ENCODE measurements at places on chromosomes 5 and 9.

GRCh38 chr9:93818827-93819472 lies 136.2 kb downstream of the BARX1 start:
- DNase-seq: no peak

GRCh38 chr5:142984011-142984410 lies 213.8 kb downstream of the ARHGAP26 start:
- no peak for DNase-seq

DNA sequence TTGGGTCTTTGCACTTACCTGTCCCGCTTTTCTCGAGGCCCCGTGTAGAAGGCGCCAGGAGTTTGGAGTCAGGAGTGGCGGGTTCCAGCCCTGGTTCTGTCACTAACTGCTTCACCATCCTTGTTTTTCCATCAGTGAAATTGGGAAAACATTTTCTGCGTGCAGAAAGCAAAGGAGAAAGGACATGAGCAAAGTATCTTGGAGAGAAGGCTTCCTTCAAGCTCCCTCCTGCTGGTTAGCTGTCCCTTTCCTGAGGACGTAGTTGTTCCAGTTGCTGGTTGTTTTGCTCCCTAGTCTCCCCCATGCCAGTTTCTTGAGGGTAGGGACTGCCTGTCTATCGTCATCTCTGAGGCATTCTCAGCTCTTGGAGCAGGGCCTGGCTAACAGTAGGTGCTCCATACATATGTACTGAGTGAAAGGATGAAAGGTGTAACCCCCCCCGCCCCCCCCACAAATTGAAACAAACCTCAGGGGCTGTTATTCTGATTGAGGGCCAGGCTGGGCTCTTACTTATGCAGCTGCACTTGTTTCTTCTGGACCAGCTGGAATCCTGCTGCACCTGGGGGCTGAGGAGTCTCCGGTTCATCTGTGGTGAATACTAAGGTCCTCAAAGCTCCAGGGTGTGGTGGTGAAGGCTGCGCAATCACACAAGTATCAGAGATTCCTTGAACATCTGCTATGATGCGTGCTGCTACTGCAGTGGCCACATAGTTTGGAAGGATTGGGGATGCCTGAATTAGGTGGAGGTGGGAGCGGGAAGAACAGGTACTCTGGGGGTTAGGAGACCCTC lies 1.0 kb downstream of the SMIM3 start:
- no peak for DNase-seq

DNA sequence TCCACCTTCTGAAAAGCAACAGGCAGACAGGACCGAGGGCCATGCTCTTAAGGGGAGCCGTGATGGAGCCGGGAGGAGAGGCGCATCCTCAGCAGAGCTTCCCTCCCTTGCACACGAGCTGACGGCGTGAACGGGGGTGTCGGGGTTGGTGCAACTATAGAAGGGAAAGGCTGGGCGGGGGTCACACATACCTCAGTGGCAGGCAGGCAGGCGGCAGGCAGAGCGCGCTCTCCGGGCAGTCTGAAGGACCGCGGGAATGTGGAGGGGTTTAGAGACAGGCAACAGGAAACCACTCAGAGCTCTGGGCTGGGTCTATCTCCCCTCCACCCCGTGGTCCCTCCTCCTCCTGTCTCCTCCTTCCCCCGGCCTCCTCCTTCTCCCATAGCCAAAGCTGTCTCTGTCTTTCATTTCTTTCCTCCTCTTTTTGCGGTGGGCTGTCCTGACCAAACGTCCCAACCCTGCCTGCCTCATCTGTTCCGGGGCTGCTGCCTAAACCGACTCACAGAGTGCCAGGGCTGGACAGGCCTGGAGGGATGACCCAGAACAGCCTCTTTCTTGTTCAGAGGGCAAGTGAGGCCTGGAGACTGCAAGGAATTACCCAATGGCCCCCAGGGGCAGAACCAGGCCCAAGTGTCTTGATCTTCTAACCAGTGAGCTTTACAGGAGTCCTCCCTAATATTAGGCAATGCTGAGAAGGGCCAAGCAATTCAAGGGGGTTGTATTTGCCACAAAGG lies at the start of gene SPARC:
SPARC (minus strand) TSS at position 242 of the 734 bp plus-strand sequence. CDS start 10,727 bp downstream, outside the sequence.
- DNase-seq: no peak

- DNase-seq: no peak
Observed at GRCh38 chr9:10793306-10793705, 180.5 kb upstream of the PTPRD start.

- DNase-seq: no peak
Observed at GRCh38 chr9:91978740-91979414, 28.8 kb upstream of the ROR2 start.

DNA sequence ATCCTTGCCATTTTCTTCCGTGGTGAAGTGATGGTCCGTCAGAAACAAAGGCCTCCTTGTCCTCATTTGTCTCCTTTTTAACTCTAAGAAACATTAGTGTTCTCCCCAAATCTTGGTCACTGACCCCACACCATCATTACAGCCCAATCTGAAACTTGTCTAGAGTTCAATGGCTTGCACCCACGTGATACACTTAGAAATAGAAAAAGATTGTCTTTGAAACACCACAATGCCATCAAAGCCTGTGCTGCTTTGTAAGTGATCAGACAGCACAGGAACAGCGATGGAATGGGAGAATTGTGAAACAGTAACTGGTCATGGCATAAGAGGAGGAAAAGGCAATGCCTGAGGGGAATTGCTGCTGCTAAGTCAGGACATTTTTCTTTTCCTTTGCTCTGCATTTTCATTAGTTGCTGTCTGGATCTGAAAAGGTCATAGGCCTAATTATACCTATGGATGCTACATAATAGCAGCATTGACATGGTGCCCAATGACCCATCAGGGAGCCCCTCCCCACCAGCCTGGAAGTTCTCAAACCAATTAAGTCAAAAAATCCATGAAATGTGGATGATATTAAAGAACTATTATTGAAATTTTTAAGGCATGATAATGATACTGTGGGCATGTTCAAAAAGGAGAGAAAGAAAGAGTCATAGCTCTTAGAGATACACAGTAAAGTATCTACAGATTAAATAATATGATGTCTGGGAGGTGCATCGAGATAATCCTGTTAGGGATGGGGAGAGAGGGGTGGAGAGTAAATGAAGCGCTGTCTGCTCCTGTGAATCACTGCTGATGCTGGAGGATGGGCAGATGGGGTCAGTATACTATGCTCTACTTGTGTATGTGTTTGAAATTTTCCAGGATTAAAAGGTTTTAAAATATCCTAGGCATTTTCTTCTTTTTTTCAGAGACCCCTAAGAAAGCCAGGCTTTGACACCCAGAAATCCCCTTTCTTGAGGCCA lies 83.6 kb downstream of the ENC1 start:
- DNase-seq: no peak

GRCh38 chr5:107153283-107153682 lies 517.5 kb downstream of the EFNA5 start:
- no peak for DNase-seq

- no peak for DNase-seq
Observed at GRCh38 chr9:84756171-84756570, 86.6 kb downstream of the NTRK2 start.

DNA sequence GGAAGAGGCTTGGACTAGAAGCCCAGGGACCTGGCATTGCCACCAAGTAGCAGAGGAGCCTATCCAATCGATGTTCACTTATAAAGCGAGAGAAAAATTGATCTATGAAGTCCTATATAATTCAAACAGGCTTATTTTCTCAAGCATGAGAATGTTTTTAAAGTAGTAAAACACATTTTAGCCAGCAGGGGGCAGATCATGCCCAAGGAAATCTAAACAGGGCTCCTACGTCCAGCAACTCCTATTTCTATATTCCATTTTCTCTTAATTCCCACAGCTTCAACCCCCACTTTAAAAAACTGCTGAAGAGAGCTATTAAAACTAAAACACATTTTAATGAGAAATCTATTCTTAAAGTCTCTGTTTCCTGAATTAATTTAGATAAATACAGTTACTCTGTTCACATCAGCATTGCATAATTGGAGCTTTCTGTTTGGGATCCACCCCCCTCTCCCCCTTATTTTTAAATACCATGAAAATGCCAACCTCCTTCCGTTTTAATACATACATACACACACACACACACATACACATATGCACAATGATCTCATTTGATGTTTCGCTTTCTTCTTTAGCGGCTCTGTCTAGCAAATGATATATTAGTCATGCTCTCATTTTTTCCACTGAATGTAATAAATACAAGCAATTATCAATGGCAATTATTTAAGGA lies 144.9 kb downstream of the MYO10 start:
- no peak for DNase-seq

Measured in stimulated activated CD8-positive, alpha-beta memory T cell treated with anti-CD3 and anti-CD28 coated beads, Interleukin-15, amount 100 ng/mL, for 48 hours (primary cell).